ENCODE measurements at places on chromosomes 1 and 21. TPM values are rescaled to one million over a fixed set of nuclear protein-coding genes. Genes with fewer than 3 reads are reported as not detected.

GRCh38 chr1:236147068-236147467 lies 4.7 kb downstream of the GPR137B start:
- DNase-seq = no peak

The ZNF593 gene
- 83.0 TPM for total RNA-seq

- DNase-seq = no peak
These were observed 6.4 kb downstream of the PPP2R5A start for GRCh38 chr1:212291505-212292134.

The PUSL1 gene
- total RNA-seq = 34.6 TPM

- DNase-seq = no peak
These were observed 24.6 kb upstream of the PRSS38 start for GRCh38 chr1:227790868-227791267.

The GPR37L1 gene
- total RNA-seq = not detected

DNA sequence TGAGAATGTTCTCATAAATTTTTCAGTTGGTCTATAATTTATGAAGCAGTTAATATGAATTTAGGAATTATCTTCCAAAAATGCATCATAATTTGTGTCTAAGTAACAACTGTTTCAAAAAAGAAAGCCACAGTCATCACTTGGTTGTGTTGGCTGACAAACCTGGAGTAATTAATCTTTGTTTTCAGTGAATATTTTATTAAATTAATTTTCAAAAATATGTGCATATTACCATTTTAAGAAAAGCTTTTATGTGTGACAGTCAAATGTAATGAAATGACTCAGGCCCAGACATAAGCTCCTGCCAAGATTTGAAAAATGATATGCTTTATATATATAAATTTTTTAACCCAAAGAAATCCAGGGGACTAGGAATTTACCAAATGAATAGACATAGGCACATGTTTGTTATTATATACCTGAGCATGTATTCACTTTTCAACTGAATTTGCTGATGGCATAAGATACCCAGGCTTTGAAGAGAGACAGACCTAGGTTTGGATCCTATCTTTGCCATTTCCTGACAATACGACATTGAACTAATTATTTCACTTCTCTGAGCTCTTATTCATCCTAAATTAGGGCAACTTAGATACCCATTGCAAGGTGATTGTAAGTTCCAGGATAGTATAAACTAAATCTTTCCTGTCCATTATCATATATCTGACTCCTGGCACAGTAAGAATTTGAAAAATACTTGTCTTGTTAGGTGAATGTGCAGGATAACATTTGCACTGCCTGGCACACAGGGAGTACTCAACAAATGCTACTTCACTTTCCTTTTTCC lies 729.5 kb upstream of the ADGRL2 start:
- DNase-seq = no peak

- no peak for DNase-seq
These were observed 1.4 kb downstream of the CITED4 start for GRCh38 chr1:40860706-40861223.

The RPE65 gene
- not detected for total RNA-seq

DNA sequence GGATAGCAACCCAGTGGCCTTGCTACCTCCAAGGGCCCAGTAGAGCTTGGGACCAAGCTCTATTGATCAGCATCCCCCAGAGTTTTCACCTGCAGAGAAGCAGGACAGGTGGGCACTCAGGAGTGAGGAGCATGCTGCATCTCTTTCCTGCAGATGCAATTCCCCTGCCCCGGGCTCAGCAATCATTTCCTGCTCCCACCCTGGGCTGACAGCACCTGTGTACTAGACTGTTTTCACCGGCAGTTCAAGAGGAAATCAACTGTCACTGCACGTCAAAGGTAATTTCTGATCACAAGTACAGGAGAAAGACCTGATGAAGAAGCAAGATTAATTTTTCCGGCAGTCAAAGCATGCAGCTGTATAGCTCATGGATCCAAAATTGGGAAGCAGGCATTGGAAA lies 8.8 kb upstream of the NT5C1A start:
- no peak for DNase-seq

GRCh38 chr1:183808296-183809027 lies 3.5 kb downstream of the RGL1 start:
- no peak for DNase-seq

DNA sequence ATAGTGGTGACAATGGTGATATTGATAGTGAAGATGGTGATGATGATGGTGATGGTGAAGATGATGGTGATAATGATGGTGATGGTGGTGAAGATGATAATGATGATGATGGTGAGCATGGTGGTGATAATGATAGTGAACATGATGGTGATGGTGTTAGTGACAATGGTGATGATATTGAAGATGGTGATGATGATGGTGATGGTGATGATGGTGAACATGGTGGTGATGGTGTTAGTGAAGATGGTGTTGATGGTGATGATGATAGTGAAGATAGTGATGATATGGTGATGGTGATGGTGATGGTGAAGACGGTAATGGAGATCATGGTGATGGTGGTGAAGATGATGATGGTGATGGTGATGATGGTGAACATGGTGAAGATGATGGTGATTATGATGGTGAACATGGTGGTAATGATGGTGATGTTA lies 259.2 kb downstream of the MATN1 start:
- DNase-seq = no peak

GRCh38 chr1:47186267-47187185 lies 3.3 kb downstream of the PDZK1IP1 start:
- DNase-seq = no peak

The NUP210L gene
- total RNA-seq = not detected

The ACTL8 gene
- total RNA-seq = not detected

DNA sequence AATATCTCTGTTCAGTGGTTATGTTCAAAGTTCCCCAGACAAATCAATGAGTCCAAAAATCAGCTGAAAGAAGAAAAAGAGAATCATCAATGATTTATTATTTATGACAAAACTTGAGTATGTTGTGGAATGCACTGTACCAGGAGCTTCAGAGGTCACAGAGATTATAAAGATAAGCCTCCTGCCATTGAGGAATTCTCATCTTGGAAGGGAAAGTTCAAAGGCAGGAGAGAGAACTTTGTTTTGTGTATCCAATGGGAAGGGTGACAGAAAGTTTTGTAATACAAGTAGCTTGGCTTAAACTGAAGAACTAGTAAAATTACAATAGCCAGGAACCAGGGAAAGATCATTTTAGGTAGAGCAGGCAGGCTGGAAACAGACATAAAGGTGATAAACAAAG lies 367.7 kb downstream of the VAV3 start:
- no peak for DNase-seq

- DNase-seq = no peak
These were observed 112.2 kb downstream of the MAP3K21 start for GRCh38 chr1:233439721-233440120.

- DNase-seq = no peak
These were observed 888 bp upstream of the COL18A1 start for GRCh38 chr21:45403825-45404729.

- no peak for DNase-seq
These were observed 64.7 kb downstream of the SGIP1 start for GRCh38 chr1:66598670-66599069.

GRCh38 chr1:218330043-218330623 lies 15.0 kb upstream of the TGFB2 start:
- DNase-seq = no peak

The POU3F1 gene
- total RNA-seq = 1.5 TPM

- DNase-seq = no peak
These were observed 41.0 kb downstream of the NPHP4 start for GRCh38 chr1:5950994-5951785.

DNA sequence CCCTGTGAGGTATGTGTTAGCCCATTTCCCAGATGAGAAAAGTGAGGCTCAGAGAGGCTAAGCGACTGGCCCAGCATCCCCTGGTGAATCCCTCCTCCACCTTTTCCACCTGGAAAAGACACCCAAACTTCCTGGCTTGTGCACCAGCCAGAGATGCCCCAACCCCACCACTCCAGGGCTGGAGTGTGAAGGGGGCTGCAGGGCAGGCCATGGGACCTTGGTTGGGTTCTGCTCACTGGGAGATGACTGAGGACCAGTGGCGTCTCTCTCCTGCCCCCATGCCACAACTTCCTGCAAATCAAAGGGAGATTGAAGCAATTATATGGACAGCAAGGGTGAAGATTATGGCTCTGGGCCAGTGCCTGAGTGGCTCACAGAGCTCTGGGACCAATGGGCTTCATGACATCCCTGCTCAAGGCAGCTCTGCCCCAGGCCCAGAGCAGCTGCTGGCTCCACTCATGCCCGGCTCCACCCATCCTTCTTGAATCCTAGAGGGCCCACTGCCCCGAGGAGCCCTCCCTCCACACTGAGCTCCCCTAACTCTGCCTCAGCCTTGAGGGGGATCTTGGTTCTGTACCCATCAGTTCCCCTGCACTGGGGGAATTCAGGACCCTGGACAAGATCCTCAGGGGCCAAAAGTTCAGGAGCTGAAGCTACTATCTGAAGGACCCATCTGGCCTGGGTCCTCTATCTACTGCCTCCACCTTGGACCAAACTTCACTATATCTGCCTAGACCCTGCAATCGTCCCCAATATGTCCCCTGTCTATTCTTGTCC lies 416.9 kb downstream of the PTPRU start:
- no peak for DNase-seq

The SAMD11 gene
- total RNA-seq = not detected

GRCh38 chr1:108575375-108575774 lies 15.5 kb downstream of the EEIG2 start:
- DNase-seq = no peak

DNA sequence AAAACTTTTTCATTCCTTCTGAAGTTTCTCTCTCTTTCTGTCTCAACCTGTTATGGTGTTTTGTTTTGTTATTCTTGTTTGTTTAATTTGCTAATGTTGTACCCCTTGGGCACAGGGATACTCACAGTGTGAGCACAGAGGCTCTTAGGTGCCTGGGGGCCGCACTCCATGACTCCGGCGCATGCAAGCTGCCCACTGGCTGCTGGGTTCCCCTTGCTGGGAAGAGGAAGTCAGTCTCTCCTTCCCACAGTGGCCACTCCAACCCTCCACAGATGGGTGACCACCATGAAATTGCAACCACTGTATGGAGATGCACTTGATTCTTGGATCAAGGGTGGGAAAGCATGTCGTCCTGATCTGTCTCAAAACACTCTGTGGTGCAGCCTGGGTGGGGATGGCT lies 4.6 kb upstream of the CD1A start:
- no peak for DNase-seq

DNA sequence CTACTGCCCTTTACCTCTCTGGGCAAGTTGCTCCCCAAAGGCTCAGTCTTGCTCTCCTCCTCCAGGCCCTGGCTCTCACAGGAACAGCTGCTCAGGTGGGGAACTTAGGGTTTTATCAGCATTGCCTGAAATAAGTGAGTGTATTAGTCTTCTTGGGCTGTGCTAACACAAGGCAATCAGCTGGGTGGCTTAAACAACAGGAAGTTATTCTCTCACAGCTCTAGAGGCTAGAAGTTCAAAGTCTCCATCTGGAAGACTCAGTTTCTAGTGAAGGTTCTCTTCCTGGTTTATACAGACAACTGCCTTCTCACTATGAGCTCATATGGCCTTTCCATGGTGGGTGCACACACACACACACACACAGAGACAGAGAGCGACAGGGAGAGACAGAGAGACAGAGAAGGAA lies 2.8 kb upstream of the CD1C start:
- DNase-seq = no peak

The SPAG17 gene
- total RNA-seq = not detected

The PLA2G2C gene
- 0.44 TPM for total RNA-seq

The TTC39A gene
- 0.12 TPM for total RNA-seq

- no peak for DNase-seq
These were observed 206.2 kb upstream of the ADAMTS5 start for GRCh38 chr21:27173053-27173452.

DNA sequence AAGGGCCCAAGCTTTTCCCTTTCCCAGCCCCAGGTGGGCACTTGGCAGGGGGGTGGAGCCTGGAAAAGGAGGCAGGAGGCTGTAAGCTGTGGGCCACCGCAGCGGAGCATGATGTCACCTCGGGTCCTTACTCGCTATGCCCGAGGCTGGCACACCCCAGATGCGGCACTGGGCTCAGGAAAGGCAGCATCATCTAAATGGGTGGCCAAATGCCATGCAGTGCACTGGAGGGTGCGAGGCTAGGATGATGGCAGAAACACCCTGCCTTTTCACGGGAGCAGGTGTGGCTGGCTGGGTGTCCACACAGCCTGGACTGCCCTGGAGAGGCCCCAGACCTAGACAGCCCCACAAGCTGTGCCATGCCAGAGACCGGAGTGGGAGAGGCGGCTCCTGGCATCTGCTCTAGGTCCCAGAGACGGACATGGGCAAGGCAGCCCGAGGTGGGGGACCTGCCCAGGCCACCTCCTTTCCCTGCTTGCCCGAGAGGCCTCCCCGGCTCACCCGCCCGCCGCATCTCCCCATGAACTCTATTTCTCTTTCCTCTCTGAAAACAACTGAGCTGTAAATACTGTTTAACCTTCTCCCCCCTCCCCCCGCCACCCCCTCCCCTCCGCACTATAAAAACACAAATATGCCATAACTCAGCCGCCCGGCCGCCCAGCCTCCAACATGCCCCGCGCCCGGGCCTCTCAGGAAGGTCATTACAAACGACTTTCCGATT lies 124.7 kb downstream of the CASZ1 start:
- DNase-seq = no peak

DNA sequence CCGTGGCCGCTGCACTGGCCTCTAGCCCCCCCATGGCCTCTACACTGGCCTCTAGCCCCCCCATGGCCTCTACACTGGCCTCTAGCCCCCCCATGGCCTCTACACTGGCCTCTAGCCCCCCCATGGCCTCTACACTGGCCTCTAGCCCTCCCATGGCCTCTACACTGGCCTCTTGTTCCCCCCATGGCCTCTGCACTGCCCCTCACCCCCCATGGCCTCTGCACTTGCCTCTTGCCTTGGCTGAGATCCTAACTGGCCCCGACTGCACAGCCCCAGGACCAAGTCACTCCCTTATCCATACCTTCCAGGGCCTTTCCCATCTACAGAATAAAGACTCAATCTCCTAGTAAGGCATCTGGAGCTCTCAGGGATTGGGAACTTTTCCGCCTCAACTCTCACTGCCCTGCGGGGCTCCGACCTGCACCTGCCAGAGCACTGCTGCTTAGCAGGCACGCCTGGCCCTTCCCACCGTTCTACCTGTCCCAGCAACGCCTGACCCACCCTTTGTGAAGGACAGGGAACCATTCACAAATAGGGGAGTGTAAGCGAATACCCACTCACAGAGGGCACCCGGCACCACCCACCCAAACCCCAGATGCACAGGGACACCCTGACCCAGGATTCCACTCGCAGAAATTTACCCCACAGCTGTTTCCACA lies 38.8 kb downstream of the ACOT7 start:
- no peak for DNase-seq

DNA sequence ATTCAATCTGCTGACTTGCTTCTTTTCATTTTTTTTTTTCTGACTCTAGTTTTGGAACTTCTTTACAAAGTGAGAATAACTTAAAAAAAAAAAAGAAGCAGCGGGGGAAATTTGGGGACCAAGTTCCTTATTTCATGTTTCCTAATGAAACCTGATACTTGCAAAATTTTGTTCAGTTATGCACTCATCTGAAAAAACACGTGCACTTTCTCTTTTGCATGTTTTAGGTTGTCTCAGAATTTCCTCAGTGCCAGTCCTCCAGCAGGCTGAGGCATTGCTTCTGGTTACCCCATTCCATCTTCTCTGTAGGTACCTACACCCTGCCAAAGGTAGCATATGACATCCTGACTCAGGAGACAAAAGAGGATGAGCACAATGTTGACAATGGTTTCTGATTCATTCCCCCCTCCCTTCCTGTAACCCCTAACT lies 299.7 kb downstream of the GRIK1 start:
- no peak for DNase-seq
